Activated CD4-positive, alpha-beta T cell treated with anti-CD3 and anti-CD28 coated beads for 24 hours (primary cell): ENCODE measurements at places on chromosomes 12 and 14.

GRCh38 chr12:10940389-10940788 lies 1.3 kb upstream of the TAS2R14 start:
- no peak for DNase-seq

GRCh38 chr14:99427632-99428300 lies 52.9 kb downstream of the SETD3 start:
- no peak for DNase-seq

GRCh38 chr12:127723251-127723650 lies 543.7 kb upstream of the TMEM132C start:
- no peak for DNase-seq

DNA sequence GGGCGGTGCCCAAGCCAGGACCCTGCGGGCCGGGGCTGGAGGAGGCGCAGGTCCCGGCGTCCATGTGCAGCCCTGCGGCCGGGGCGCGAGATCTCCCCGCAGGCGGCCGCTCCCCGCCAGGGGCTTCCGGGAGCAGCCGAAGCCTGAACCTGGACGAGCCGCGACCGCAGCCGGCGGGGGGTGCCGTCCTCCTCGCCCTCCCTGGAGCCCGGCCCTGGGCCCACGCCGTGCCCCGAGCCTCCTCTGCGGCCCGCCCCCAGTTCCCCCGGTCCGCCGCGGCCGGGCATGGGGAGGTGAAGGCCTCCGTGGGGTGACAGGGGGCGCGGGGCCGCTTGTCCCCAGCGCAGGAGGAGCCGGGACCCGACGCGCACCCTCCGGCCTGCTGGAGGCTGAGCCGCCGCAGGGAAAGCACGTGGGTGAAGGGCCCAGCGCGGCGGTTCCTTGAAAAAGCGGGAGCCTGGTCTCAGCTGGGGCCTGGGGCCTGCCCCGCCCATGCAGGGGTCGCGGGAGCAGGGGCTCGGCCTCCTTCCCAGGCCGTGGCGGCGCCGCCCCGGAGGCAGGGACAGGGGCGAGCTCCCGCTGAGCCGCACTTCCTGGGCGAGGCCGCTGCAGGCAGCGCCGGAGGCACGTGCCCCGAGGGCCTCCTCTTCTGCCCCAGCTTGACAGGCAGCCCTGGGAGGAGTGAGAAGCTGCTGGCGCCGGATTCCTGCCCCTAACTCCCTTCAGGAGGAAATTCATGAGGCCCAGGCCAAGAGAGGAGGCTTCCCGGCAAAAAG lies 55.6 kb upstream of the PPP2R5C start:
- no peak for DNase-seq

GRCh38 chr12:33634544-33634943 lies 194.9 kb upstream of the SYT10 start:
- no peak for DNase-seq

DNA sequence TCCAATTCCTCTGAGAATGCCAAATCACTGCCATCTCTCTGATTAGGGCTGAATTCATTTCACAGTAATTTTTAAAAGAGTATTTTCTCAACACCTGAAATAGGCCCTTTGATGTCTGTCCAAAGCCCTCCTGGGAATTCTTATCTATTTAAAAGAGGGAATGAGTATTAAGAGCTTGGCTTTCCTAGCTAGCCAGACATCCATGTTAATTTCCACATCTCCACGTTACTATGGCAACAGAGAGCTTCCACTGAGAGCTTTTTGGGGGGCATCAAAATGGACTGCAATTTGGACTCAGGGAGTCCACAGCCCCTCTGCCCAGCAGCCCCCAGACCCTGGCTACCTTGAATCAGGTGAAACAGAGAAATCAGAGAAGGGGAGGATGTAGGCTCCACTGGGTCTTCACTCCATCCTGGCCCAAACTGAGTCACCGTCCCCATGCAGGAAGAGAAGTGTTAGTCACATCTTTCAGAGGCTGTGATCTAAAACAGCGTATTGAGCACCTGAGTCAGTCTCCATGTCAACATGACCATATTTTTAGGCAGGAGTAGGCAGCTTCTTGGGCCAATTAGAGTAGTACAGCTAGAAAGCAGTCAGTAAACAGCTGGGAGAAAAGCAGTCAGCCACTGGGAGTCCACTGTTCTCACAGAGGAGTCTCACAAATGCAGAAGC lies 7.0 kb upstream of the FICD start:
- DNase-seq = no peak

DNA sequence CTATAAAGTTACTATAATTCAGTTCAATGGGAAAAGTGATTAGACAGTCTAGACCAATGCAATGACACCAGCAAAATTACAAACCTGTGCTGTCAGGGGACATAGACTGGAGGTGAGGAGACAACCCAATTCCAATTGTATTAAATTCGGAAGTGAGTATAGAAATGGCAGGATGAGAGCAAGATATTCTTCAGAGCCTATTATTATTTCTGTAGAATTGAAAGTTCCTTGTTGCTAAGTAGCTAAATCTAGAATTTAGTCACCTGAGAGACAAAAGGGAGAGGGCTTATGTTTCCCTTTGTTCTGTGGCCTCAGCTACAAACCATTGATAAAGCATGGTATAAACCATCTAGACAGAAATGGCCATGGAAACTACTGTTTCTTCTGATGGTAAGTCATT lies at the start of gene ADAM21:
TSS of gene ADAM21 (plus strand) at position 301 of the 400 bp plus-strand sequence. CDS start 5,326 bp downstream, outside the sequence.
- no peak for DNase-seq

- DNase-seq = no peak
These were observed 524 bp upstream of the P2RX2 start for GRCh38 chr12:132617822-132618682.

GRCh38 chr12:5210179-5210922 lies 166.7 kb downstream of the KCNA5 start:
- DNase-seq = no peak

DNA sequence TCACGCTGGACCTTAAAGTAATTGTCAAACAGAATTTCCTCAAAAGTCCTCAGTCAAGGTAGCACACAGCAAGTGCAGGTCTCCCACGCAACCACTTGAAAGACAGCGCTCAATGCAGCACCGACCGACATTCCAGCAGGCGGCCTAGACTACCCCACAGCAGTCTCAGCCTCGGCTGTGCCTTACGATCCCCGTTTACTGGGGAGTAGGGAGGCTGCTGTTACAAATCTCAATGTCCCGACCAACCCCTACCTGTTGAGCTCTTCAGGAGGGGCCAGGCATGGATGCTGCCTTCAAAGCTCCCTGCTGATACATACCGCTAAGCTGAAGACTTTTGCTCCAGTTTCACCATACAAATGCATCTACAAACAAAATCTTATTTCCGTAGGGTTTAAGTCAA lies 21.8 kb downstream of the VPS37B start:
- DNase-seq = peak; percentile 45

DNA sequence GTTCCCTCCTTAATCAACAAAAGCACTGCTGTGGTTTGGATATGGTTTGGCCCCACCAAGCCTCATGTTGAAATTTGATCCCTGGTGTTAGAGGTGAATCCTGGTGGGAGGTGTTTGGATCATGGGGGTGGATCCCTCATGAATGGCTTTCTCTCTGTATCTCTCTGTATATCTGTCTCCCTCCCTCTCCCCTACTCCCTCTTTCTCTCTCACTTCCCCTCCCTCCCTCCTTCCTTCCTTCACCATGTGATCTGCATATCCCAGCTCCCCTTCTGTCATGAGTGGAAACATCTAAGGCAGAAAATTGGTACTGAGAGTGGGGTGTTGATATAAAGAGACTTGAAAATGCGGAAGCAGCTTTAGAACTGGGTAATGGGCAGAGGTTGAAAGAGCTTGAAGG lies 5.2 kb downstream of the GSKIP start:
- no peak for DNase-seq

GRCh38 chr12:127773520-127773919 lies 493.4 kb upstream of the TMEM132C start:
- no peak for DNase-seq

GRCh38 chr14:56715938-56716337 lies 94.3 kb downstream of the OTX2 start:
- DNase-seq = no peak

GRCh38 chr12:18158774-18159557 lies 69.0 kb upstream of the RERGL start:
- no peak for DNase-seq

DNA sequence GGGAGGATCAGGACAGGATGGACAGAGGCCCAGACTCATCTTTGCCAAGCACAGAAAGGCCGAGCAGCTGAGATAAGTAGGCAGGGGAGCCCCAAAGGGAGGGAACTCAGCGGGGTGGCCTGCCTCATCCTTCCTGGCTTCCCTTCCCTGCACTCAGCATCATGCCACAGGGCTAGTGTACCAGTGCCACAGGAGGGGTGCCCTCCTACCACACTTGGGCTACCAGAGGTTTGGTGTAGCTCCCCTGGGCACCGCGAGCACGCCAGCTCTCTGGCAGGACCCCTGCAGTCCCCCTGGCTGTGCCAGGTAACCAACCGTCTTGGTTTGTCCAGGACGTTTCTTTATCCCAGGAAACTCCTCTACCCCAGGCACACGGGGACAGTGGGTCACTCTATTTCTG lies 123.5 kb downstream of the ESRRB start:
- no peak for DNase-seq

GRCh38 chr12:124426594-124427555 lies 132.0 kb downstream of the RFLNA start:
- DNase-seq = no peak

GRCh38 chr14:100709289-100710284 lies 17.1 kb upstream of the DLK1 start:
- DNase-seq = no peak

- DNase-seq = no peak
These were observed 621.0 kb downstream of the CCER1 start for GRCh38 chr12:90333939-90334338.

GRCh38 chr12:131261906-131262305 lies 308.2 kb downstream of the ADGRD1 start:
- DNase-seq = no peak

DNA sequence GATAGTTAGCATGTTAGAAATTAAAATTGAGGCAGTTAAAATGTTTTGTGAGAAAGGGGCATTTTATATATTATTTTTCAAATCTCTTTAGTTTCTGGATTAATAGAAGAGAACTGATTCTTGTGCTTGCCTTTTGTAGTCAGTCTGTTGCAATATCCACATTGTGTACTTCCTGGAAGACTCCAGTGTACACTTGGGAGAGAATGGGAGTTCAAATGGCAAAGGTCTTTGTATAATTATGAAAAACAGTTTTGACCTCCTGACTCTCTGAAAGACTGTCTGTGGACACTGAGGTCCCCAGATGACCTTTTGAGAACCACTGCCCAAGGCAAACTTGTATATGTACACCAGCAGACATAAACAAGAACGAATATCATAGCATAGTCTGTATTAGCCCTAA lies 12.1 kb downstream of the E2F7 start:
- DNase-seq = no peak

DNA sequence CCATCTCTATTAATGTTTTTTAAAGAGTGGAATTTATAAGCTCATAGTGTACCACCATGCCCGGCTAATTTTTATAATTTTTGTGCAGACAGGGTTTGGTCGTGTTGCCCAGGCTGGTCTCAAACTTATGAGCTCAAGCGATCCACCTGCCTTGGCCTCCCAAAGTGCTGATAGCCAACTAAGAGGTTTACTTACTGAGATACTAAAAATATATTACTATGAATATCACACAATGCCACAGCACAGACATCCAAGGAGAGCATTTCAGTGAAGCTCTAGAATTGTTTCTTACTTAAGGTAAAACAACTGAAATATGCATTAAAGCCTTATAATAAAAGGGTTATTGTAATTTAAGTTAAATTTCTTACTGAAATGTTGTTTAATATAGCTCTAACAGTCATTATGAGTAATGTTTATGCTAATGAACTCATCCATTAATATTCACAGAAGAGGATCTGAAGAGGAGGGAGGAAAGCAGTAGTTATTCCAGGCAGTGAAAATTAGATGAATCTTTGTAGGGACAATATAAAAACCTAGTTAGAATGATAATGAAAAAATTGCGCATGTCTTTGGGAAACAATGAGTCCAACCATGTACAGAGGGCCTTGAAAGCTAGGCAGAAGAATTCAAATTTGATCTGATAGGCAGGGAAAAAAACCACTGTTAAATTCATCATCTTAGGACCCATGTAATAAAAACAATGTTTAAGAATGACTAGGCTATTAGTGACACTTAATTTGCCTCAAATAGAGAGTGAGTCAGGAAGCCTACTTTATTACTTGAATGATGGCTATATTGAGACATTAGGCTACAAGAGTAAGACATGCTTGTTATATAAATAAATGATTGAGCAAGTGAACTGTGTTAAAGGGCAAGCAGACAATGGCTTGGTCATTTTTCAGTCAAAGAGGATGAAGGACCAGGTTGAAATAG lies 99.2 kb downstream of the SLC41A2 start:
- DNase-seq = no peak

DNA sequence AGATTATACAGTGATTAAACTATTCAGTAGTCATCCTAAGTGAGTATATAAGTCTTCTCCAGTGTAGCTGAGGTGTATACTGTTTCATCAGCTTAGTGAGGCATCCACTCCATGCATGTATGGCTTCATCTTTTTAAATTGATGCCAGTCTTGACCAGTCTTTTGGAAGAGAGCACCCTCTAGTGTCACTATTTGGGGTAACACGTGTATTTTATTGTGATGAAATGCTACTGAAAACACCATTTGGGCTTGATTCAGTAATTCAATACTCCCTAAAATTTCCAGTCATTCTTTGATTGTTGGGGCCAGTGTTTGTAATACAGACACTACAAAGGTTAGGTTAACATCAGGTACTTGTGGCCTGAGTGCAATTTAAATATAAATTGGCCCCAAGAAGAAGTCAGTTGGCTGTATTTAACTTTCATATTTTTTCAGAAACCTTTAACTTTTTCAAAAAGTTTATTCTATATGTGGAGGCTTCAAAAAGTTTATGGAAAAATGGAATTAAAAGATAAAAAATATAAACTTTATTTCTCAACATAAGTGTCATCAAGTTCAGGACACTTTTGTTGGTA lies 35.3 kb downstream of the MIPOL1 start:
- DNase-seq = no peak

GRCh38 chr12:51726161-51726560 lies 122.4 kb downstream of the FIGNL2 start:
- no peak for DNase-seq

DNA sequence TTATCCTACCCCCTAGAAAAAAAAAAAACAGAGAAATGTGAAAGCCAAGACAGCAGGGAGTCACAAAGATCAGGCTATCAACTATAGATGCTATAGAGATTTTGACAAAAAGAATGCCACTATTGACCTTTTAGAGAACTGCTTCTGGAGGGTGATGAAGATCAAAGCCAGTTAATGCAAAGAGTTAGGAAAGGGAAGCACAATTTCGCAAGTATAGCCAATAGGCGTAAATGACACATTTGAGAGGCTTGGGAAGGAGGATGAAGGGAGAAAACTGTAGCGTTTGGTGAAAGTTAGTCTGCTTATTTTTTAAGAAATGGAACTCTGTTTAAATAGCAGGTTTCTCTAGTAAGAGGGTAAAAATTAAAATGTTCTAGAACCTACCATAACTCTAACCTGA lies 190.7 kb downstream of the DUSP6 start:
- DNase-seq = no peak

DNA sequence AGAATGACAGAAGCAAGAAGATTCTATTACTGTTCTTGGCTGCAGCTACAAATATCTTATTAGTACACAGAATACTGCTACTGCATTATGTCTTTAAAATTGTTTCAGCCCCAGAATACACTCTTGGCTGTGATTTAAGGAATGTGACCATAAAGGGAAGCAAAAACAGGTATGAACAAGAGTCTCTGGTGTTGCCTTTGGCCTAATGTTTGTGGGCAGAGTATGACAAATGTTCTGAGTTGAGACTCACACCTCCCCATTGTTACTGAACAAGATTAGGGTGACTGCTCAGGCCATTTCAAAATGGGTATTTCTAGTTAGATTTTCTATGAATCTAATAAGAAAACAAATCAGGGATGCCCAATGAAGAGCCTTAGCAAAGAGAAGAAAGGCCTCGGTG lies 28.5 kb downstream of the TTC6 start:
- no peak for DNase-seq

GRCh38 chr12:643475-644302 lies 19.6 kb downstream of the NINJ2 start:
- DNase-seq = no peak
